ENCODE measurements at places on chromosomes 1 and 21. TPM values are rescaled to one million over a fixed set of nuclear protein-coding genes. Genes with fewer than 3 reads are reported as not detected.

The RUSC1 gene
- 13.8 TPM for total RNA-seq

The FMO5 gene
- total RNA-seq = 3.6 TPM

The EFNA3 gene
- total RNA-seq = 2.2 TPM

The POLR3C gene
- 29.3 TPM for total RNA-seq

The DMBX1 gene
- not detected for total RNA-seq
